ENCODE measurements at places on chromosomes 12 and 14.

DNA sequence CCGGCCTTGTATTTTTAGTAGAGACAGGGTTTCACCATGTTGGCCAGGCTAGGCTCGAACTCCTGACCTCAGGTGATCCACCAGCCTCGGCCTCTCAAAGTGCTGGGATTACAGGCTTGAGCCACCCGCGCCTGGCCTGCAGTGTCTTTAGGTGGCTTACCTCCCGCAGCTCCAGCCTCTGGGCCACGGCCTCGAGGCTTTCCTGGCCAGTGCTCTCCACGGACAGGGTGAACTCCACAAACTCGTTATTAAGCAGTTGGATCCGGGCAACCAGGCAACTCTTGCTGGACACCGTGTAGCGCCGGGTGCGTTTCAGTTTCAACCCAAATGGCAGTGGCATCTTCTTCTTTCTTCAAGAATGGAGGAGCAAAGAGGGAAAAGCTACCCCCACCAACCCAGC lies 4.7 kb downstream of the PTPN21 start:
- no peak for DNase-seq

DNA sequence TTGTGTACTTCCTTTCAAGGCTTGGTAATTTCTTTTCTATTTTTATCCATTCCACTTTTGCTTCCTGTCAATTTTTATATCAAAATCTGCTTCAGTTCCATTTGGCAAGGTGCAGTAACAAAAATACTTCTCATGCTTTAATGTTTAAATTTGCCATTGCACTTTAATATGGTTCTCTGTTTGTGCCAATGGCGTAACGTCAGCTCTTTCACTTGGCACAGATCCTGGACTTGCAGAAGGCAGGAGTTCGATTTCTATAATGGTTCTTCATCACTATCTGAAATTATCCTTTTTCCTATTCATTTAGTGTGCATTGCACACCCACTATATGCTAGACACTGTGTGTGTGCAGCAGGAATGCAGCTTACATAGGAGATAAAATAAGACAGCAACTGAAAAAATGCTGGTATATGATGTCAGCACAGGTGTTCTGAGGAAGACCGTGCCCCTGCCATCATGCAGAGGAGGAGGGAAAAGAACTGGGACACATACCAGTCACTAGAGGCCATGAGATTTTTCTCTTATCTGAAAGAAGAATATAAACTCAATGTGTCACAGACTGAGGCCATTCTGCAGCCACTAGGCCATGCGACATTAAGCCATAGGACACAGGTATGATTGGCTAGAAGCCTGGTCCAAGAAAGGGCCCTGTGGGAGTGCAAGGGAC lies 298.2 kb downstream of the RPAP3 start:
- no peak for DNase-seq

DNA sequence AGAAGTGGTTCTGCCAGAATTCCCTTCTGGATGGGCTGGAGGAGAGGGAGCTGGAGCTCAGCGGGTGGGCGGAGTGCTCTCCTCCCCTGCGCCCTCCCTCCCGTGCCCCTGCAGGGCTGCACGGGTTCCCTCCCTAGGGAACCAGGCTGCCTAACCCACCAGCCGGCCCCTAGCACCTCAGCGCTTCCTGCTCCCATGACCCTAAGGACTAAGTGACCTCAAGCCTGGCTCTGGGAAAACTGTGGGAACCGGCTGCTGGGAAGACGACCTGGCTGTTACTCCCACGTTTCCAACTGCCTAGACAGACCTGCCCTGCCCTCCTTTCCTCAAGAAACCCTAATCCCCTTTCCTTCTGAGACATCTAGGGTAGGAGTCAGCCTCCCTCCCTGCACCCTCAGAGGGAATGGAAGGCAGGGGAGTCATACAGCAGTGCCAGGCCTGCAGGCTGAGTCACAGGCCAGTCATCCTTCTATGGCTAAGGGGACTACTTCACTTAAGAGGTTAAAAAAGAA lies 31.5 kb downstream of the SLC6A12 start:
- DNase-seq = no peak

- no peak for DNase-seq
Measured at GRCh38 chr12:45439039-45439438, 223.1 kb downstream of the ANO6 start.

DNA sequence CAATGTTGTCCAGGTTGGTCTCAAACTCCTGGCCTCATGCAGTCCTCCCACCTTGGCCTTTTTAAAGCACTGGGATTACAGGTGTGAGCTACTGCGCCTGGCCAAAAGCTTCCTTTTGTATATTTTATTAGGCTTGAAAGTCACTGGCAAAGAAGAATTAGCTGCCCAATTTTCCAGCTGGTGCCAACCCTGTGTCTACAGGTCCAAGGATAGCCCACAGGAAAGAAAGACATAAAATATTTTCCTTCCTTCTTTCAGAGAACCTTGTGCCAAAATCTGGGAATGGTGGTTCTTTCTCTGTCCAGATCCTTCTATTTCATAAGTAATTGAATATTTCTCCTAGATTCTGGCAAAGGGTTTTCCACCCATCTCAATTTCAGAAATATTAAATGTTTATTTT lies 84.1 kb downstream of the NUMB start:
- DNase-seq = no peak

- no peak for DNase-seq
Measured at GRCh38 chr14:20743556-20743955, 2.1 kb upstream of the EDDM3A start.

- no peak for DNase-seq
Measured at GRCh38 chr12:62754706-62755105, 180.2 kb downstream of the PPM1H start.

DNA sequence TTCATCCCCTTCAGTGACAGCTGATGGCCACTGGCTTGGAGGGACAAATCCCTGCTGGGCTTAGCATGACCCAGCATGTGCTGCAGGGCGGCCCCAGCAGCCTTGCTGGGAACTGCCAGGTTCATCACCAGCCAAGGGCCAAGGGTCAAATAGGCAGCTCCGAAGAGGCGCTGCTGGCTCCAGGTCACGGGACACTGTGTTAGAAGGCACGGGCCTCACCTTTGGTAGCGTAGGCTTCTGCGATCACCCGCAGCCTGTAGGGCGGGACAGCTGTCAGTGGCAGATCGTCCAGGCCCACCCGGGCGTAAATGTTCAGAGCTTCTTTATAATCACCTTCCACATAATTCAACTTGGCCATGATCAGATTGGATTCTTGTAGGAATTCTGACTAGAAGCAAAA lies 35.7 kb downstream of the TTC7B start:
- DNase-seq = no peak

GRCh38 chr14:34161351-34162082 lies 210.6 kb upstream of the EGLN3 start:
- DNase-seq = no peak

DNA sequence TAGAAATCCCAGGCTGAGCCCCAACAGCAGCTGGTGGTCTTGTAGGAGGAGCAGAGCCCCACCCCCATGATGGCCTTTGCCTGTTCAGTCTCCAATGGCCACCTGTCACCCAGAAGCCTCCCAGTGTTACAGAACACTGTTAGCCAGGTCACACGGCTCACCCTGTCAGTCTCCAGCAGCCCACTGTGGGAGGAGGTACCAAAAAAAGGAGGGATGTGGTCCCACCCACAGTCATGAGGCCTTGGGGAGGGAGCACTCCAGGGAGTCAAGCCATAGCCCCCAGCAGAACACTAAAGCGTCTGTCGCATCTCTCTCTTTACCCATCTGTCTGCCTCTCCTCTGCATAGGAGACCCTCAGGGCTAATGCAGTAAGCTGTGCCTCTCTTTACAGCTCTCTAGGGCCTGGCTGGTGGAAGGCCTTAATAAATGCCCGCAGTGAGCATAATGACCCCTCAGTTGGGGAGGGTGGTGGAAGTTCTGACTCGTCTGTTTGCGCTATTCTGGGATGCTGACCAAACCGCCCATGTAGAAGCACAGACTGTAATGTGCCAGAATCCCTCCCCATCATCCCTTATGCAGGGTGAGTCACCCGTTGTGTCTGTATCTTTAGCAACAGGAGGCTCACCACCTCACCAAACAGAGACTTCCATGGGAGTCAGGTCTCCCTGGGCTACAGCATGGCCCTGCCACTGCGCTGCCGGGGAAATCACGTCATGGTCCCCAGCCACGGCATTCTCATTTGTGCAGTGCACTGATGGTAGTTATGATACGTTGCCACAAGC lies 14.6 kb downstream of the C14orf132 start:
- no peak for DNase-seq

- DNase-seq = no peak
Measured at GRCh38 chr14:75863221-75863620, 118.6 kb downstream of the TGFB3 start.

- no peak for DNase-seq
Measured at GRCh38 chr14:51211149-51211548, 28.9 kb upstream of the TMX1 start.

DNA sequence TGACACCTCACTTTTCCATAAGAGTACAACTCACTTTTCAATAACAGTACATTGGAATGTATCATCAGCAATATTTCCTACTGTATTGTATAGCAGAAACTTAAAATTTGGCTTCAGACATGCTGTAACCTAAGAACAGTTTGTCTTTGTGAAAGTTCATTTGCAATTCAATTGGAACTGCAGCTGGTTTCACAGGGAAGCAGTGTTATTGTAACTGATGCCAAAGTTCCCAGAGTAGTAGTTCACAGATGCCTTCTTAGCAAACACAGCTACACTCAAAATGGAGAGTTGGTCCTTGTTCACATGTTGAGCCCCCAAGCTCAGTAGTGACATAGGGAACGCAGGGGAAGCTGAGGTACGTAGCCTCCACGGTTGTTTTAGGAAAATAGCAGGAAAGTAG lies 23.3 kb downstream of the PPP1R36 start:
- no peak for DNase-seq

- DNase-seq = no peak
Measured at GRCh38 chr14:75823334-75823733, 158.5 kb downstream of the TGFB3 start.

DNA sequence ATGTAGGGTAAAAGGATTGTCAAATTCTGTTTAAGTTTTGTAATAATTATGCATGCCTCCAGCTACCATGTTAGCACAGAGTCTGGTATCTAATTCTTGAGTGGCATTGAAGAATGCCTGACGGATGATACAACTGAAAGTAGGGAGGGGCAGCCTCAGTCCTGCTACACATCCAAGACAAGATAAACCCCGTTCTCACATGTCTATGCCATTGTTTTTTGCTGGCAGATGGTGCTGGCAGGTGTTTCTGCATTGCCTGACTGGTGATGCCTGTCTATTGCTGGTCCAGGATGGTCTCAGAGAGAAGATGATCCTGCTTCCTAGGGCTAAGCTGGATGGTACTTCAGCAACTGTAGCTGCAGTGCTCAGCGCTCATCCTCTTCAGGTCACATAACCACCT lies 245.8 kb upstream of the NAV3 start:
- DNase-seq = no peak

DNA sequence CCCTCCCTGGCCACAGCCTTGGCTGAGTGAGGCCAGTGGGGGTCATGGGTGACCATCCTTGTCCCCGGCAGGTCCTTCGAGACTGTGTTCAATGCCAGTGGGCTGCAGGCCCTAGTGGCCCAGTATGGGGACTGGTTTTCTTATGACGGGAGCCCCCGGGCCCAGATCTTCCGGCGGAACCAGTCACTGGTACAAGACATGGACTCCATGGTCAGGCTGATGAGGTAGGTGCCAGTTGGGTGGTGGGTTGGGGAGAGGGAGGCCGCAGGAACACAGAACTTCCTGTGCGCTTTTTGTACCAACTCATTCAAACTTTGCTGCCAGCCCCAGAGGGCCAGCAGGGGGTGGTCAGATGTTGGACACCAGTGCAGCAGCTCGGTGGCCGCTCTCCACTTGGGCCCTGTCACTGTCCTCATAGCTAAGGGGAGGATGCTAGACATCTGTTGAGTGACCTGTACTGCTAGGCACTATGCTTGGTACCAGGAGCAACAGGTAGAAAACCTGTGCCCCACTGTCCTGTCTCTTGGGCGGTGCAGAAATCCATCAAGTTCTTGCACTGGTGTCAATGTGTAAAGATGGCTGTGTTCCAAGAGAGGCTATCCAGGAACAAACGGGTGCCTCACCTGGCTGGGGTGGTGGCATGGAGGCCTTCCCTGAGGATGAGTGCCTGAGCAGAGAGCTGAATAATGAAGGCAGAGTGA lies 16.7 kb downstream of the SDS start:
- no peak for DNase-seq

GRCh38 chr12:53235742-53236442 lies 3.9 kb upstream of the RARG start:
- no peak for DNase-seq

- no peak for DNase-seq
Measured at GRCh38 chr12:65192963-65193516, 23.7 kb downstream of the LEMD3 start.

GRCh38 chr14:28102814-28103213 lies 663.8 kb upstream of the FOXG1 start:
- DNase-seq = no peak

DNA sequence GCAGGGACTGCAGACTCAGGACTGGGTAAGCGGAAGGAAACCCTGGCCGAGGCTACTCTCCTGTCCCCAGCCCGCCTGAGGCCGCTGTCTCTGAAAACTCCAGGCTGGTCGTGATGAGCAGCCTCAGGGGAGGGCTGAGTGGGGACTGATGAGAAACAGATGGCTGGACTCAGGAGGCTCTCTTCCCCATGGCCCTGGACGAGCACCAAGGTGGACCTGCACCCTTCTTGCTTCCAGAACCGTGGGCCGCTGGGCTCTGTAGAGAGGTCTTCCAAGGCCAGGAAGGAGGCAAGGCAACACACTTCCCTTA lies 1.1 kb downstream of the TEX22 start:
- no peak for DNase-seq

GRCh38 chr12:116726694-116727093 lies 11.2 kb downstream of the SPRING1 start:
- DNase-seq = no peak

GRCh38 chr14:81504864-81505263 lies 28.8 kb downstream of the SEL1L start:
- DNase-seq = no peak

DNA sequence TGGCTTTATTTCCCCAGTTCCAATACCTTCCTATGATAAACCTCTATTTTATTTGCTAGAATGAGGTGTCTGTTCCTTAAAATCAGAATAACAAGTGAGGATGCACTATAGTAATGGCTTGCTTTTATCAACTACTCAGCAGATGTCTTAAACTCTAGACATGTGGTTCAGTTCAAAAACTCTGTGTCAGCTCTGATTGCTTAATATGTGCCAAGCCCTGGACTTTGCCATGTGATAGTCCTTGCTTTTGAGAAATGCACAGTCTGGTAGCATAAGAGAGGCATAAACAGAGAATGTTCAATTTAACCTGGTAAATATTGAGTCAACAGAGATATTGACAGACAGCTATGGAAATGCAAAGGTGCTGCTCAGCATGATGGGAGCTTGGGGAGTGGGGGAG lies 254.8 kb downstream of the PDZRN4 start:
- DNase-seq = no peak

- no peak for DNase-seq
Measured at GRCh38 chr12:20716037-20716436, 20.9 kb downstream of the SLCO1C1 start.

DNA sequence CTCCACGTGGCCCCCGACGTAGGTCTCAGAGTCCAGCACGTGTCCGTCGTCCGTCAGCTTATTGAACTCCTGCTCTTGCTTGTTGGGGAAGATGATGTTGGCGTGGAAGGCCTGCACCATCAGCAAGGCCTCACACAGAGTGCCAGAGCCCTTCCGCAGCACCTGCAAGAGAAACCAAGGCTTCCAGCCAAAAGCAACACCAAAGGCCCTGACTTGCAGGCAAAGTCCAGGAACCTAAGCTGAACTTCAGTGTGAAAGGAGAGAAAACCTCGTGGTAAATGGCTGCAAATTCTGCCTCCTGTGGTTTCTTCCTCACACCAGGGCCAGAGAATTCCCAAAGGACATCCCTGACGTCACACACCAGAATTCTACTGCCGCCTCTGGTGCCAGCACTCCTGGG lies 14.5 kb downstream of the POLE start:
- no peak for DNase-seq

GRCh38 chr14:54219261-54220070 lies 177.3 kb upstream of the CDKN3 start:
- no peak for DNase-seq
